ENCODE measurements at places on chromosomes 4 and X.

GRCh38 chr4:34323549-34324320 lies 1920.6 kb downstream of the ARAP2 start:
- no peak for DNase-seq

- DNase-seq, result no peak
Observed at GRCh38 chrX:137195991-137196390, 162.2 kb upstream of the GPR101 start.

DNA sequence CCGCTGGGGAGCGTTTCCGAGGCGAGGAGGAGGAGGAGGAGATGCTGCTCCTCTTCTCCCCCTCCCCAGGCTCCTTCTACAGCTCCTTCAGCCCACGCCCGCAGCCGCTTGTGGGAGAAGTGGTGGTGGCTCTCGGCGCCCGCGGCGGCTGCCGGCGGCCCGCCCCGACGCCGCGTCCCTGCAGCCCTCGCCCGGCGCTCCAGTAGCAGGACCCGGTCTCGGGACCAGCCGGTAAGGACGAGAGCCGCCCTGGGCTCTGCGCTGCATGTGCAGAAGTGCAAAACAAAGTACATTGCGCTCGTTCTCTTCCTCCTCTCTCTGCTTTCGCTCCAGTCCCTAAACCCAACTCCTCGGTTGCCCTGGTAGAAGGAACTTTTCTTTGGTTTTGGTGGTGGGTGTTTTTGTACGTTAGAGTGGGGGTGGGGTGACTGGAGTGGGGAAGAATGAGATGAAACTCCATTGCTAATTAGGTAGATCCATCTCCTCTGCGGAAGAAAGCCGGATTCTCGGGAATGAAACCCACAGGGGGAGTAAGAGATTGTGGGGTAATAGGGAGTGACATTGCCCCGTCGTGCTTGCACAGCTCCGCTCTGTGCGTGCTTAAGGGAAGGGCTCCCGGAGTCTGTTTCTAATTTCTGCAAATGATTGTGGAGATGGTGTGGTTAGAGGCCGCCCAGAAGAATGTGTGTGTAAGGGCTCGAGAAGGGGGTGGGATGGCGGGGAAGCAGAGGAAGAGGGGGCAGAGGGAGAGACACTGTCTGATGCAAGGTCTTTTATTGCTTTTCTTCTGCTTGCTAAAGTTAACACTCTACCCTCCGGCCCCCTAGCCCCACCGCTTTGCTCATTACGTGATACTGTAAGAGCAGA lies 677 bp downstream of the PTPN13 start:
- DNase-seq, result peak; percentile 16

DNA sequence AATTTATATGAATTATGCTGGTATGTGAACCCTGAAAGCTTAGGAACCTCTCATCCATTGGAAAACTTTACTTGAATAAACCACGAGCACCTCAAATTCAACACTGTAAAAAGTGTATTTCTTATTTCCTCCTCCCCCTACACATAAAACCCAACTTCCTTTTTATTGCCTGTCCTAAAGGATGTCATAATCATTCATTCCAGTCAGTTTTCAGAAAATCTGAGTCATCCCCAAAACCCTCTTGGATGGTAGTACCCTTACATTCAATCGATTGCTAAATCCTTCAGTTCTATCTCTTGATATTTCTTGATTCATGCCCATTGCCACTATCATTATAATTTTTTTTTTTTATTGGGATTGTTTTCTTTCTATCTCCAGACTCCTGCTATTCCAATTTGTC lies 91.1 kb upstream of the ATP8A1 start:
- DNase-seq, result no peak

Data from NCI-H1930 (cell line).